Glutamatergic neuron (in vitro differentiated cells): ENCODE measurements at places on chromosomes 1 and 21. TPM values are rescaled to one million over a fixed set of nuclear protein-coding genes. Genes with fewer than 3 reads are reported as not detected.

The LIN28A gene
- 97.3 TPM for total RNA-seq

DNA sequence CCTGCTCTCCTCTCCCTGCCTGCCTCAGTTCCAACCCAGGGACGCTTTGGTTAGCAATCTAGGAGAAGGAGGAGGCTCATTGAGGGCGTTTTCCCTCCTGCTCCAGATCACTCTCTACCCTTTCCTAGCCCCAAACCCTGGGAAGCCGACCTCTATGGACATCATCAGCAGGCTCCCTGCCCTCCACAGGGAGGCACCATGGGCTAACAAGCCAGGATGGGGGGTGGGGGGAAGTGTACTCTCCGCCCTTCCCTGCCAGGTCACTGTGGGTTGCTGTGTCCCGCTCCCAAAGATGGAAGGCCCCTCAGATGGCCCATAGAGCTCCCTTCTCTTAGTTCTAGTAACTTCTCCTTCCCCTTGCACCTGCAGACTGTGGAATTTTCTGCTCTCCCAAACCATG lies 35.7 kb downstream of the KCND3 start:
- peaks cover 6% of the 10 kb centered on the region for H3K36me3 ChIP-seq
- no peak overlapping the region for H3K27ac ChIP-seq
- H3K4me1 ChIP-seq: peaks cover 32% of the 10 kb centered on the region
- H3K27me3 ChIP-seq: peaks cover 6% of the 10 kb centered on the region
- DNase-seq: no peak

DNA sequence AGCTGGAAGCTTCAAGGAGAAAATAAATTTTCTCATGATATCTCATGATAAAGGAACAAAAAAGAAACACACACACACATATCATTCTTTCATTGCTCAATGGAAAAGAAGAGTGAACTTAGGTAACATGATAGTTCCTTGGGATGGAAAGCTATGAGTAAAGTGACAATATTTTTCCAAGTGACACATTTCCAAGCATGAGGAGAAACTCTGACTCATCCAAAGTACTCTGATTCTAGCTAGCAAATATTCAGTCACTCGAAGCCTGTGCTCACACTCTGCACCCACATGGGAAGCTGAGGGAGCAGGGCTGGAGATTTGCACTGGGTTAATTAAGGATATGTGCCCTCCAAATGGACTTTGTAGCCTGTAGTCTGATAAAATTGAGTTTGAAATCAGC lies 222.4 kb downstream of the LRRC40 start:
- no peaks in the 10 kb centered on the region for H3K36me3 ChIP-seq
- no peak overlapping the region for H3K4me3 ChIP-seq
- no peak overlapping the region for H3K27ac ChIP-seq
- DNase-seq: no peak
- no peaks in the 10 kb centered on the region for H3K4me1 ChIP-seq
- H3K27me3 ChIP-seq: peaks cover 2% of the 10 kb centered on the region

DNA sequence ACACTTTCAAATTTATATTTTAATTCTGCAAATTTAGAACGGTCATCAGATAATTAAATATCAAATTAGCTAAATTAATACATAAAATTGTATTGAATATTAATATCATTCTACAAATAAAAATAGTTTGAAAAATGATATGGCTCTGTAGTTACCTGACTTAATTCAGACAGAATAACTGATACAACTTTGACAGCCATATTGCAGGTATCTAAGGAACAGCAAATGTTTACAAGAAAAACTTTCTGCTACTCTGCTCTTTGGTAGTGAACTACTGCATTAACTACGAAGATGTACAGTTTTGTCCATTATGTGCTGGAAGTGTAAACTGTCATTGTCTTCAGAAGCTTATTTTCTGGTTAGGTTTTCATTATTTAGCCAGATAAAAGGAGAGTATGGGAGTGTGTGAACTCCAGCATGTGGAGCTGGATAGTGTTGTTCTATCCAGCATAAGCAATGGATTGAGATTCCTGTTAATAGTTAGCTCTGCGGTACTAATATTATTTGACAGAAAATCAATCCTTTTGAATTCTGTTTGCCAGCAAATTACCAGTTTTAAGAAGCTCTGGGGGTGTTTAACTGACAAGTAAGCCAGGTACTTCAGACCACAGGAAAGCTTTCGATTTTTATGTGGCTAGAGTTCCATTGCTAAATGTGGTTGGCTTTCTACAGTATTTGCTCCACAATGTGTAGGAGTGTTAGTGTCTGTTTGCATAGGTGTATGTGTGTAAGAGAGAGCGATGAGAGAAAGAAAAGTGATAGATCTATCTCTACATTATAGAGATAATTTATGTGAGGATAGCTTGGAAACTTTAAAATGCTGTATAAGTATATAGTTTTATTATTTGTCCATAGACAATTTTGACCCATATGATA lies 247.9 kb downstream of the GRIK1 start:
- no peak overlapping the region for H3K27ac ChIP-seq
- peaks cover 7% of the 10 kb centered on the region for H3K4me1 ChIP-seq
- H3K36me3 ChIP-seq: no peaks in the 10 kb centered on the region
- no peak for DNase-seq
